OCI-LY7 (cell line): ENCODE measurements at places on chromosomes 6 and 20.

GRCh38 chr20:25247518-25247955 is 348 bp upstream of the PYGB start:
- DNase-seq: no peak

GRCh38 chr6:18004256-18004985 is 17.0 kb upstream of the KIF13A start:
- DNase-seq: no peak

- no peak for DNase-seq
Measured at GRCh38 chr20:2680046-2680445, 12.5 kb upstream of the EBF4 start.

GRCh38 chr20:8246153-8246552 is 114.1 kb downstream of the PLCB1 start:
- no peak for DNase-seq

DNA sequence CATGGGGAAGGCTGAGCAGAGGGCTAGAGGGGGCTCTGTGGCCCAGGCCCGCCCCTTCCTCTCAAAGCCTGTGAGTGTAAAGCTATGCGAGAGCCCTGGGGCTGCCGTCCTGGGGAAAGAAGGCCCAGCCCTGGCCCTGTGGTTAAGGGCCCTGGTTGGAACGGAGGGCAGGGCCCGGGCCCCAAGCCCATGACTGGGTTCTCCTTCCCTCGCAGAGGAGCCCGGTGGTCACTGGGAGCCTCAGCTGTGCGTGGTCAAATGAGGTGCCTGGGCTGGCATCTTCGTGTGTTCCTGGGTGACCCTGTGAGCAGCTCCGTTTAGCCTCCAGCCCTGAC is 56.0 kb downstream of the SMOC2 start:
- DNase-seq: no peak
